NCI-H1417 (cell line): ENCODE measurements at places on chromosomes 12 and 14.

- DNase-seq = no peak
Observed at GRCh38 chr14:106792543-106792942, 1266.2 kb downstream of the TMEM121 start.

DNA sequence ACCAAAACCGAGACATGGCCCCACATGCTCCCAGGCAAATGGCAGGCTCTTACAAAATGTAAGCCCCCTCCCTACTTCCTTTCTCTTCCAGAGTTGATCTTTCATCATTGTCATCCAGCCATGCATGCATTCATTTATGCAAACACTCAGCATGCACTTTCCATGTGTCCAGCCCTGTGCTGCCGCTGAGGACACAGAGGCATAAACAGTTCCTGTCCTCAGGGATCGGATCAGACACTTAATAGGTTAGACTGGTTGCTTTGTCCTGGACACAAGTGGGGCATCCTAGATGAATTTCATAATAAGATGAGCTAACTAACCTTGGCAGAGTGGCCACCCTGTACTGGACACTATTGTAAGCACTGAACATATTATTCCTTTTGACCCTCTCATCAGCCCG, 23.1 kb downstream of the PRIMA1 start:
- peak; percentile 37 for DNase-seq

DNA sequence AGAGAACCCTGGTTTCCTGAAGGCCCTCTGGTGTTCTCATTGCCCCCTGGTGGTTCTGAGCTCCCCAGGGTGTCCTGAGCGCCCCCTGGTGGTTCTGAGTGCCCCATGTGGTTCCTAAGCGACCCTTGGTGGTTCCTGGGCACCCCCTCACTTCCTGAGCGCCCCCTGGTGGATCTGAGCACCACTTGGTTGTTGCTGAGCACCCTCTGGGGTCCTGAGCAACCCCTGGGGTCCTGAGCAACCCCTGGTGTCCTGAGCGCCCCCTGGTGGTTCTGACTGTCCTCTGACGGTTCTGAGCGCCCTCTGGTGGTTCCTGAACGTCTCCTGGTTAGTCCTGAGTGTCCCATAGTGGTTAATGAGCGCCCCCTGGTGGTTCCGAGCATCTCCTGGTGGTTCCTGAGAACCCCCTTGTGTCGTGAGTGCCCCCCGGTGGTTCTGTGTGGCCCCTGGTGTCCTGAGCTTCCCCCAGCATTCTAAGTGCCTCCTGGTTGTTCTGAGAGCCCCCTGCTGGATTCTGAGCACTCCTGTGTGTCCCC, 568.3 kb downstream of the TMEM121 start:
- DNase-seq = peak; percentile 28

GRCh38 chr12:39331539-39332261, 111.2 kb downstream of the KIF21A start:
- no peak for DNase-seq
